Cardiac fibroblast (primary cell): ENCODE measurements at places on chromosomes 13 and 19.

DNA sequence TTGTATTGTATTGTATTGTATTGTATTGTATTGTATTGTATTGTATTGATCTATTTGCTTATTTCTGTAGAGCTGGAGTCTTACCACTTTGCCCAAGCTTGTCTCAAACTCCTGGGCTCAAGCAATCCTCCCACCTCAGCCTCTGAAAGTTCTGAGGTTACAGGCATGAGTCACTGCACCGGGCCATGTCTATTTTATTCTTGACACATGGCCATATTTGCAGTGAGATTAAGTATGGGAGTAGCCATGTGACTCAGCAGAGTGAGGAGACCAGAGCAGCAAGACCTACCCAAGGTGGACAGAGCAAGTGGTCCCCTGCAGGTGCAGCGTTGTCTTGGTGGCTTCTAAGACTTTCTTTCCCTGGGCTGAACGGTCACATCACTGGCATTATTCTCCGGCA is 49.1 kb upstream of the UBAC2 start:
- DNase-seq, result peak; percentile 84

DNA sequence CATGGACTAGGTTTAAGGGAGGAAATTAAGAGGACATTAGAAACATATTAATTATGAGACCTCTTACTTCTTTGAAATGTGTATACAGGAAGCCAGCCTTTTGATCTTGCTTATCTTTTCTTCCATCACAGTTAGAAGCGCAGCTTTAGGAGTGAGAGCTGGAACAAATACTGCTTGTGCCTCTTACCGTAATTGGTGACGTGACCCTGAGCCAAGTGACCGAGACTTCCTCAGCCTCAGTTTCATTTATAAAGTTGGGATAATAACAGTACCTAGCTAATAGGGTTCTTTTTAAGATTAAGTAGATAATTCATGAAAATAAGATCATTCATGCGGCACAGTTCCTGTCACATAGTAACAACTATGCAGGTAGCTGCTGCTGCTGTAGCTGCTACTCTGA is 18.5 kb downstream of the FREM2 start:
- no peak for DNase-seq

DNA sequence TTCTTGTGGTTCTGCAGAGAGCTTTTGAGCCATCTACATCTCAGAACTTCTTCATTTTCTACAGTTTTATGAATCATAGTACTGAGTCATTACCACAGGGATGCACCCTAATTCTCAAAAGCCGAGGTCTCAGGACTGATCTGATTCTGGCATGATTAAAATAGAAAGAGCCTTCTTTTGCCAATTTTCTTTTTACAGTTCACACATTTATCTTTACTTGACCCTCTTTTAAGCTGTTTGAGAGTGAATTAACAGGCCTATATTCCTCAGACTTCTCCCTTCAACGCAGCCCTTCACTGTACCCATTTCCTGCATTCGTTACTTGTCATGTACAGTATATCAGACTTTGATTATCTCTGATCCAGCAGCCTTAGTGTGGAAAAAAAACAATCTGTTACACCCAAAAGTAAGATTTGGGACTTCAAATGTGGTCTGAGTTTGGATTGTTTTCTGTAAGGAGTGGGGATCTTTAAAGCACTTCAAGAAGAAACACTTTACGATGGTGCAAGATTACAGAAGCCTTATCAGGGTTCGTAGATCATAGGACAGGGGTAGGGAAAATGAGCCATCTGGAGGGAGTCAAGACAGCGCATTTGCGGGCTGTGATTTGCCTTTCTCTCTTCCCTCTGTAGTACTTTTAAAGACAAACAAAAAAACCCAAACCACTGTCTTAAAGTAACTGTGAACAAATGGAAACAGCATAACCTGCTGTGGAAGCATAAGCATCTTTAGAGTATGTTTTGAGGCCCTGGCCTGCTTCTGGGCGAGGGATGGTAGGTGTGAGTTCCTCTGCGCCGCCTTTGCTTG is 15.3 kb upstream of the GPR183 start:
- peak; percentile 81 for DNase-seq

DNA sequence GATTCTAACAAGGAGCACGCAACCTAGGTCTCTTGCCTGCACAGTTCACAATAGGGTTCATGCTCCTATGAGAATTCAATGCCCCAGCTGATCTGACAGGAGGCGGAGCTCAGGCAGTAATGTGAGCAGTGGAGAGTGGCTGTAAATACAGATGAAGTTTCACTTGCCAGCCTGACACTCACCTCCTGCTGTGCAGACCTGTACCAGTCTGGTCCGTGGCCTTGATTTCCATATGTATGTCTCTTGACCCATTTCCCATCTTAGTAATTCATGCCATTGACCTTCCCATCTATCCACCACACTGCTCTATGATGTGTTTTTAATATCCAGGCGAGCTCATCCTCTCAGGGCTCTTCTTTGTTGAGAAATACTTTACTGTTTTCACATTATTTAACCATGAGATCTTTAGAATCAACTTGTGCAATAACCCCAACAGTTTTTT is 95.2 kb downstream of the LRCH1 start:
- DNase-seq, result no peak

- no peak for DNase-seq
These were observed 7.6 kb upstream of the BICRA start for GRCh38 chr19:47601180-47601904.

DNA sequence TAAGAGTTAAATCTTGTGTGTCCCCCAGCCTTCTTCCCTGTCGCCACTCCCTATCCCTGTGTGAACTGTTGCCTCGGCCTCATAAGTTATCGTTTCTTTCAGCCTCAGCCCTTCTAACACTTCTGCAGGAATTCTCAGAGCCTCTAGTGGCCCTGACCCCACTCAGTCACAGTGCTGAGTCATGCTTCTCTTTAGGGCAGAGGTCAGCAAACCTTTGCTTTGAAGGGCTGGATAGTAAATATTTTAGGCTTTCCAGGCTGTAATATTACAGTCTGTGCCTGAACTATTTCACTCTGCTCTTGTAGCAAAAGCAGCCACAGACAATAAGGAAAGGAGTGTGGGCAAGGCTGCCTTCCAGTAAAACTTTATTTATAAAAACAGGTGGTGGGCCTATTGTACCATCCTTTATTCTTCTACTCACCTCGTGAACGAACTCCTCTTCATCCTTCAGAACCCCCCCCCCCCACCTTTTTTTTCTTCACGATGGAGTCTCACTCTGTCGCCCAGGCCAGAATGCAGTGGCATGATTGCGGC is 22.1 kb downstream of the MYO9B start:
- peak; percentile 58 for DNase-seq

GRCh38 chr19:34365463-34366401 is 736 bp downstream of the GPI start:
- DNase-seq, result peak; percentile 47

DNA sequence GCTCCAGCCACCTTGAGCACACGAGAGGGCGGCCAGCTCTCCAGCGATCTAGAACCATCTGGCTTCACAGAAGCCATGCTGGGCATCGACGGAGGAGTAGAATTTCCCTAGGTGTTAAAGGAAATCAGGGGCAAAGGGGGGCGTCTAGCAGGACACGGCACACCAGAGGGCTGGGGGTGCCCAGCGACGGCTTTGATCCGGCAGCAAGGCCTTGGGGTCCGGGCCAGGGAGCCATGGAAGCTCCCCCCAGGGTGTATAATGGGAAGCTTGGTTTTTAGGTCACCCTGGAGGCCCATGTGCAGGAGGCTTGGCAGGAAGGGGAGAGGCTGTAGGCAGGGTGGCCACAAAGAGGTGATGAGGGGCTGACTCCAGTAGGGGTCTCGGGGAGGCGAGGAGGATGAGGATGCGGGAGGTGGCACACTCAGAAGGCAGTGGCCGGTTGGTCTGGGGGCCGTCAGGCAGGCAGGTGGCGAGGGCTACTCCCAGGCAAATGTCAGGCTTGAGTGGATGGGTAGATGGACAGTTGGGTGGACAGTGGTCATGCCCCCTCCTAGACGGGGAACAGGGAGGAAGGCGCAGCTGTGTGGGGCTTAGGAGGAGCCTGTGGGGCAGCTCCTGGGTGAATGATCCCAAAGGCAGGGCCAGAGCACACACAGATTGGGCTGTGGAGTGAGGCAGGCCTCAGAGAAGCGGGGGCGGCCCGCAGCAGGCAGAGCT is 5.6 kb downstream of the KMT5C start:
- no peak for DNase-seq

DNA sequence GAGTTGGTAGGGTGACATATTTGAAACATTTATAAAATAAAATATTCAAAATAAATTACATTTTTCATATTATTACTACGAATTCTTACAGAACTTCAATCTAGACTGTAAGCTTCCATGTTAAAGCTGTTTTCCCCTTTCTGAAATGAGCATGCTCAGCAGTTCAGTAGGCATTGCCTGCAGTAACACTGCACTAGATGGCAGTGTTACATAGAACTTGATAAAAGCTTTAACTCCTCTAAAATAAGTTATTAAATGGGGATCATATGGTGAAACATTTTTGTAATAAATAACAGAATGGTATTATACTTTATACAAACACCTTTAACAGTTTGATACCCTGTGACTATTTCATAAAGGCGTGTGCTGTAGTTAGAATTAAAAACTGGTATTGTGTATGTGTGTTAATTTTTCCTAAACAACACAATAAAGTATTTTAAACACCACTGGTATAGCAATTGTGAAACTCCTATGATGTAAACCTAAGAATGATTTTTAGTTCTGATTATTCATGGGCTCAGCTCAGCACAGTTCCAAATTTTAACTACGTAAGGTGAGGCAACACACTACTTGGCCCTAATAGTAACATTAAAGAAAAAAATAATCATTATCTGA is 11.6 kb upstream of the GPR18 start:
- peak; percentile 79 for DNase-seq

GRCh38 chr19:21610341-21610740 is 104.9 kb downstream of the ZNF429 start:
- DNase-seq, result no peak

- DNase-seq, result no peak
These were observed 9.3 kb upstream of the CDX2 start for GRCh38 chr13:27978301-27978968.

DNA sequence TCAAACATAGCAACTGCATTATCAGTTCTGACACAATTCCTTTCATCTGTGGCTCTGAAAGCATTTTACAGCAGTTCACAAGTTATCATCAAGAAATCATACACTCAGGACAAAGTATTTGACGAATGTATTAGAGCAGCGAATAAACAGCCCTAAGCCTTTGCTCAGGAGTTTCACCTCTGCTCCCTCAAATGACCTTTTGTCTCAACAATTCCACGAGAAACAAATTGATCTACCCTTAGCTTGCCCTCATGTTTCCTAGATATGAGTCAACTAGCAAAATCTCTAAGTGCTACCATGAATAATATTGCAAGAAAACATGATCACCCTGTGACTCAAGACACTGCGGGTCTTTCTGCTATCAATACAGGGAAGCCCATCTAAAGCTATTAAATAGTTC is 396.1 kb downstream of the EFNB2 start:
- no peak for DNase-seq
